ENCODE measurements at places on chromosomes 5 and 9. TPM values are rescaled to one million over a fixed set of nuclear protein-coding genes. Genes with fewer than 3 reads are reported as not detected.

DNA sequence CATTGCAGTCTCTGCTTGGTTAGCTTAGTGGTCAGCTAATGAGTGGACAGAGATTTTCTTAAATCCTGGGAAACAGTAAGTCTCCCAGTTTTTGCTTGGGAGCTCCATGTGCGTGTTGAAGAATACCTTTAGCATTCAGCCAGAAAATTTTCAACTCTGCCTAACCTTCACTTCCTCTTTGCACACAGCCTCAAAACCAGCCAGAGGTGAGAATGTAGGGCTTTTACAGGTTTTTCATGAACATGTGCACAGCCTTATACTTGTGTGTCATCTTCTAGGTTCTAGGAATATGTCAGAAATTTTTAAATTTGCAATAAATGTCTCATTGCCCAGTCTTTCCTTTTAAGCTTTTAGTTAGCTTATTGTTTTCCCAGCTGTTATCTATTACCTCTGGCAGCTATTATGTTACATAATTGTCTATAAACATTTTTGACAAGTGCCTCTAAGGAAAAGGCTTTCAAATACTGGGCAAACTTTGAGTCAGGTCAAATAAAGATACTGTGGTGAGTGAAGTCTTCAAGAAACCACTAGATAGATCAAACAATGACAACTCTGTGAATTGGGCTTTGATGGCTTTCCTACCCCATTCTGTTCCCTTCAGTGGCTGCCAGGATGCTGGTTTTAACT is 12.7 kb downstream of the ADGRV1 start:
- no peaks in the 10 kb centered on the region for H3K27me3 ChIP-seq
- no peaks in the 10 kb centered on the region for H3K36me3 ChIP-seq
- H3K4me1 ChIP-seq: no peaks in the 10 kb centered on the region
- no peak overlapping the region for H3K4me3 ChIP-seq
- no peak overlapping the region for H3K27ac ChIP-seq

DNA sequence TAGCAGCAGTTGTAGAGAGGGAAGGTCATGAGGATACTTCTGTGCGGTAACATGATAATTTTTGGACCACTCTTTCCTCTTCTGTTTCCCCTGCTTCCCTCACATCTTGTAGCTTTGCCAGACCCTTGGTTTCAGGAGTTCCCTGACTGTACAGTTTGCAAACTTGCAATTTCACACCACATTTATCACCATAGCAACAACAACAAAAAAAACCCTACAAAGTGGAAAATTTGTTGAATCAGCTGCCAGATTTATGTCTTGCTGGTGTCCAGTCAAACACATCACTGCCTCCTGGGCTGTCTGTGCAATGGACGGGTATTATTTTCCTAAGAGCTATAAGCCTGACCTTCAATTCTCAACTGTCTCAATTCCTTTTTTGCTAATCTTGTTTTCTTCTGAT is 751.6 kb downstream of the TLR4 start:
- H3K27me3 ChIP-seq: no peaks in the 10 kb centered on the region
- H3K36me3 ChIP-seq: no peaks in the 10 kb centered on the region
- H3K4me3 ChIP-seq: no peak overlapping the region
- H3K4me1 ChIP-seq: no peaks in the 10 kb centered on the region
- no peak for DNase-seq

DNA sequence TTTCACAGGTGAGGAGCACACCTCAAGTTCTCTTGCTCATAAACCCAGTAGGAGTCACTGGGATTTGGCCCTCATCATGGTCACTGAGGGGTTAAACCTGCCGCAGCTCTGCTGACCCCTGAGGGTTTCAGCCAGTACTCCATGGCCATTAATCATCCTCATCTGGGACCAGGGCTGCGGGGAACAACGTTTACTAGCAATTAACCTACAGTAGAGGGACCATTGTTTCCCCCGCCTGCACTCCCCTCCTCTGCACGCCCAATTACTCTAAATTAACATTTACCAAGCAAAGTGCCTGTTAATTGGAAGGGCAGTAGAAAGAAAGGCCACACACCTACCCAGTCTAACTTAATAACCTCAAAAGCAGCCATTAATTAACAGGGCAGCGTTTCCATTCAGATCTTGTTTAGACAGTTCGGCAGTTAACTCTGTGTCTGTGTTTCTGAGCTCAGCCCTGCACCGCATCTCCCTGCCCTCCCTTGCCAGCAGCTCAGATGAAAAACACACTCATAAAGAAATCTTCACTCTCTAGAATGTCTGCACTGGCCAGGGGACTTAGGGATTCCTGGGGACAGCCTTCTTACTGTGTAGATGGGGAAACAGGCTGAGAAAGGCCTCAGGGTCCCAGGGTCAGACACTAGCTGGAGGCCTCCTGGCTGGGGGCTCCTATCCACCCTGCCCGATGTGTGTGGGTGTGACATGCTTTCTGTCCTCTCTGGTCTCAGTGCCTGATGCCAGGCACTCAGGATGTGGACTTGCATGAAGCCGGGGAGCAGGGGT is 51.6 kb downstream of the ALG2 start:
- H3K4me1 ChIP-seq: no peaks in the 10 kb centered on the region
- no peak overlapping the region for H3K4me3 ChIP-seq
- no peaks in the 10 kb centered on the region for H3K36me3 ChIP-seq
- H3K27me3 ChIP-seq: peaks cover 10% of the 10 kb centered on the region
- no peak overlapping the region for H3K27ac ChIP-seq

GRCh38 chr5:96657068-96657467 is 5.1 kb upstream of the CAST start:
- no peak overlapping the region for H3K4me3 ChIP-seq
- H3K27me3 ChIP-seq: no peaks in the 10 kb centered on the region
- H3K27ac ChIP-seq: peak overlapping the region; percentile 19
- H3K36me3 ChIP-seq: no peaks in the 10 kb centered on the region
- H3K4me1 ChIP-seq: peaks cover 49% of the 10 kb centered on the region
- no peak for DNase-seq

FBP1 gene
- 191 TPM for total RNA-seq

Measured in left lung (tissue), 14 donors.